ENCODE measurements at places on chromosomes 11 and 22.
A peak's percentile ranks its signal among the peaks of the same experiment; 100 is the strongest.

GRCh38 chr11:8910649-8911026 lies 351 bp upstream of the AKIP1 start:
- DNase-seq: no peak

- DNase-seq: no peak
Measured at GRCh38 chr11:35982061-35982460, 38.2 kb downstream of the LDLRAD3 start.

DNA sequence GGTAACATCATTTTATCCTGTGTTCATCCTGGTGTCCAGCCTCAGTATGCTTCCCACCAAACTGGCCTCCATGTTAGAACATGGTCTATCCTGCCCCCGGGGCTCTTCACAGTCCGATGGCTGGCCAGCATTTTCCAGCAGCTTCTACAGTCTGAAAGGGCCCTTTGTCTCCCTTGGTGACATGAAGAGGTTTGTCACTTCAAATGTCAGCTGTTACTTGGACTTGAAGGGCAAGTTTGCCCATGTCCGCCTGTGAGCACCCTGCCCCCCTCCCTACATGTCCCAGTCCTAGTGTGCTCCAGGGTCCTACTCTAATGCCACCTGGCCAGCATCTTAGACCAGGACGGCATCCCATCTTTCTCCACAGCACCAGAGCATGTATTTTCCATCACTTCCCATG lies 24.7 kb downstream of the PATZ1 start:
- no peak for DNase-seq

DNA sequence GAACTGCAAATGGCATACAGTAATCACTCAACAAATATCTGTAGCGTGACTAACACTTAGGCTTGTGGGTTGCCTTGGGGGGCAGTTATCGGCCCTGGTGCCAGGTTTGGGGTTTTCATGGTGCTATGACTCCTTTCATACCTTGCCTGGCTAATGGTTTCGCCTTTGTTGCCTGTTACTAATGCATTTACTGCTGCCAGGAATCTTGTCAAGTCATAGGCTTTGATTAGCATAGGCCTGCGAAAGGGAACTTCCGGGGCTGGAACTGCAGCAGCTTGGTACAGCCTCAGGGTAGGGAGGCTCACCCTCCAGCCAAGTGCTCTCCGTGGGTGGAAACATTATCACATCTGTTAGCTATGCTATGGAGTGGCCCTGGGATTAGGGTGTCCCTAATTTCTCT lies 13.2 kb downstream of the SLC25A18 start:
- no peak for DNase-seq

DNA sequence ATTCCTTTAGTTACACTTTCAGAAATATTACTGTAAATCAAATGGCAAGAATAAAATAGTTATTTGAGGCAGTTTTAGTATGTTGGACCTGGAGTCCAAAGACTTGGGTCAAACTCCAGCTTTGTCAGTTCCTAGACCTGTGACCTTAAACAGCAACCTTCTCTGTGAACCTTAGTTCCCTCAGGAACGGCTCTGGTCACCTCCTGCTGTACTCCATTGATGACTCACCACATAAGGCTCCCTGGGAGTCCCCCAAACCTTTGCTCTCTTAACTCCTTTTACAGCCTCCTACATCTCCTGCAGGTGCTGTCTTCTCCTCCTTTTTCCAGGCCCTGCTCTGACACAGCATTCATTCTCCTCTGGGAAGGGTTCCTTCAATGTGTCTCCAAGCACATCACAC lies 29.1 kb downstream of the LIMK2 start:
- DNase-seq: no peak

GRCh38 chr11:9016916-9017642 lies 13.3 kb upstream of the NRIP3 start:
- DNase-seq: no peak

DNA sequence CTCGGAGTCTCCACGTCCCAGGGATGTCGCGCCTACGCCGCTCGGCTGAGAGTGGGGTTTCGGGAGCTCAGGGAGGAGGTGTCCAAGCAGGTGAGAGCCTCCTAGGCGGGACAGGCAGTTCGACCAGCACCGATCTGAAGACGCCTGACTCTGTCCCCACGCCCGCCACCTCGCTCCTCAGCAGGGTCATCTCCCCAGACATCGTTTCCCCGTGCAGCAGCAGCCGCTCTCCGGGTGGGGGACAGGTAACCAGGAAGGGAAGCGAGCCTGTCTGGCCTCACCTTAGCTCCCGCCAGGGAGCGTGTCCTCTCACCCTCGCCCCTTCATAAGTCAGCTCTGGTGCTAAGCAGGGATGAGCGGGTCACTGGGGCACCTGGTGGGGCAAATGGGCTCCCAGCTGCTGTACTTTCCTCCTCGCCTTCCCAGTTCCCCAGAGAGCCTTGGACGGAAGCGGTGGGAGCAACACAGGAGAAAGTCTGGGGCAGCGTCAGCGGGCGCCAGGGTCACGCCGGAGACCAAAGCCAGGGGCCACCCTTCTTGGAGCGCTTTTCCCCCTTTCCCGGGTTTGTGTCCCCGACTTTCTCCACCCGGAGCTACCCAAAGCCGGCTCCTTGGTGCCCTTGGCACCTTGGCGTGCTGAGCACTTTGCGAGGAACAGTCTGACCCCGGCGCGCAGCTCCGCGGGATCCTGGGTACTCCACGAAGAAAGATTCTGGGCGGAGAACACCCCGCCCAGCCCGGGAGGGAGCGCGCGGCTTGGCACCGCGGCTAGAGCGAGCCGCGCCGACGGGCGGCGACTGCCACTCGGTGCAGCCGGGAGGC lies 1.6 kb downstream of the SPON1 start:
- DNase-seq: peak; percentile 8

GRCh38 chr11:120881596-120881995 lies 142.3 kb upstream of the TBCEL start:
- no peak for DNase-seq

DNA sequence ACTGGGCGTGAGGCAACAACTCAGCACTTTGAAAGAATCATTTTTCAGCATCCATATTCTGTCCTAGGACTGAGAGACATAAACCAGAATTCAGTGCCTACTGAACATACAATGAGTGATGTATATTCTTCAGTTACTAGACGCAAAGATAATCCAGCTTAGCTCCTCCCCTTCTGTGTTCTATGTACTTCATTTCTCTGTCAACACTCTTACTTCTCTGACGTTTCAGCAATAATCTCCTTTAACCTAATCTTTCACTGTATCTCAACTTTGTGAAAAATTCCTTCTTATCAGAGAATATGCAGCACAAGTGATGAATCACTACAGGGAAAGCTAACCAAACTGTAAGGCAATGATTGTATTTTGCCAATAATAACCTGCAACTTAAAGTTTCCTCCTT lies 2.5 kb upstream of the OR51B5 start:
- no peak for DNase-seq

GRCh38 chr11:130077671-130078070 lies 8.0 kb downstream of the APLP2 start:
- no peak for DNase-seq

- DNase-seq: no peak
Measured at GRCh38 chr11:112634551-112634950, 326.7 kb upstream of the NCAM1 start.

- DNase-seq: no peak
Measured at GRCh38 chr22:28791841-28792490, 8.4 kb downstream of the XBP1 start.

- no peak for DNase-seq
Measured at GRCh38 chr11:118948000-118948399, 8.1 kb upstream of the UPK2 start.

DNA sequence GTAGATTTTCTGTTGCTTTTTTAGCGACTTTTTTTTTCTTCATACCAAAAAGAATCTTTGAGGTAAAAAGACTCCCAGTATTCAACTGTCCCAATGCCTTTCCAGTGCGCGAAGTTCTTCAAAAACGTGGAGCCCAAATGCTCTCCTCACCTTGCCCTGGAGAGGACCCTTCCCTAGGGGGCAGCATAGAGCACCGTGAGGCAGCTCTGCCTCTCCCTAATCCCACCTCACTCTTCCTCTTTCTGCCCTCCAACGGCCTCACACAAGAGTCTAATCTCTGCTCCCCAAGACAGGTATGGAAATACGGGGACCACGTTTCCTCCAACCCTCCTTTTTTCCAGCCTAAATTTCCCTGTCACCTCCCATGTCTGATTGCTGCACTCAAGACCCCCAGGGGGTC lies 117.5 kb upstream of the ALX4 start:
- no peak for DNase-seq

GRCh38 chr11:92717240-92717639 lies 252.2 kb upstream of the MTNR1B start:
- DNase-seq: no peak

GRCh38 chr11:84790849-84791427 lies 836.2 kb downstream of the DLG2 start:
- DNase-seq: no peak

- DNase-seq: no peak
Measured at GRCh38 chr22:49616356-49617231, 211.1 kb downstream of the BRD1 start.

DNA sequence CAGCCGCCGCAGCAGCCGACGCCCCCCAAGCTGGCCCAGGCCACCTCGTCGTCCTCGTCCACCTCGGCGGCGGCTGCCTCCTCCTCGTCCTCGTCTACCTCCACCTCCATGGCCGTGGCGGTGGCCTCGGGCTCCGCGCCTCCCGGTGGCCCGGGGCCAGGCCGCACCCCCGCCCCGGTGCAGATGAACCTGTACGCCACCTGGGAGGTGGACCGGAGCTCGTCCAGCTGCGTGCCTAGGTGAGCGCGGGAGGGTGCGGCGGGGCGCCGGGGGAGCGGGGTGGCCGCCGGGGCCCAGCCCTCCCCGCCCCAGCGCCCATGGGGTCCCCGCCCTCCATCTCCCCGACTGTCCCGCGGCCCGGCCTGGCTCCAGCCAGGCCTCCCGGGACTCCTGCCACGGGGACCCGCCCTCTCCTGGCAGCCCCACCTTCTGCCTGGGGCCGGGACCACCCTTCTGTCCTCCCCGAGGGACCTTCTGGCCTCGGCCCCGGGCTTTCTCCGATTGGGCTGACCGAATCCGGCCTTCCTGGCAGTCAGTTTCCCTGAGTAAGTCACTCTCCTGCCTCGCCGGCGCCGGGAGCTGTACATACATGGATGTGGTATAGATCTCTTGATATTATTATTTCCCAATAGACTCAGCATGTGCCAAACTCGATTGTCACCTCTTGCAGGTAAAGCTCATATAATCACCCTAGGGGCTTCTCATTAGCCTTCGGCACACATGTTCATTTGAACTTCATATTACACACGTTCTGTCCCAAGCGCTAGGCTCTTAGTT lies 720 bp downstream of the PACS1 start:
- peak; percentile 17 for DNase-seq

GRCh38 chr11:98434296-98434695 lies 586.5 kb upstream of the CNTN5 start:
- DNase-seq: no peak

DNA sequence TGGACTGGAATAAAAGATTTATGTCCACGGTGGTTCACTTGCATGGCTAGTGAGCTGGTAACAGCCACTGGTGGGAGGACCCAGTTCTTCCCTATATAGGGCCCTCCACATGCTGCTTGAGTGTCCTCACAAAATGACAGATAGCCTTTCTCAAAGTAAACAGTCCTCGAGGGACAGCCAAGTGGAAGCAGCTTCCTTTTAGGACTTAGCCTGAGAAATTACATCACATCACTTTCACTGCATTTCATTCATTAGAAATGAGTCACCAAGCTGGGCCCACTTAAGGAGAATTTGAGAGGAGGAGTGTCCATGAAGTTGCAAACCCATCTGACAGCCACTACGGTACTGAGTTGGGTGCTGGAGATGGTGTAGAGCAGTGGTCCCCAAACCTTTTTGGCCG lies 7.0 kb downstream of the ISX start:
- no peak for DNase-seq

DNA sequence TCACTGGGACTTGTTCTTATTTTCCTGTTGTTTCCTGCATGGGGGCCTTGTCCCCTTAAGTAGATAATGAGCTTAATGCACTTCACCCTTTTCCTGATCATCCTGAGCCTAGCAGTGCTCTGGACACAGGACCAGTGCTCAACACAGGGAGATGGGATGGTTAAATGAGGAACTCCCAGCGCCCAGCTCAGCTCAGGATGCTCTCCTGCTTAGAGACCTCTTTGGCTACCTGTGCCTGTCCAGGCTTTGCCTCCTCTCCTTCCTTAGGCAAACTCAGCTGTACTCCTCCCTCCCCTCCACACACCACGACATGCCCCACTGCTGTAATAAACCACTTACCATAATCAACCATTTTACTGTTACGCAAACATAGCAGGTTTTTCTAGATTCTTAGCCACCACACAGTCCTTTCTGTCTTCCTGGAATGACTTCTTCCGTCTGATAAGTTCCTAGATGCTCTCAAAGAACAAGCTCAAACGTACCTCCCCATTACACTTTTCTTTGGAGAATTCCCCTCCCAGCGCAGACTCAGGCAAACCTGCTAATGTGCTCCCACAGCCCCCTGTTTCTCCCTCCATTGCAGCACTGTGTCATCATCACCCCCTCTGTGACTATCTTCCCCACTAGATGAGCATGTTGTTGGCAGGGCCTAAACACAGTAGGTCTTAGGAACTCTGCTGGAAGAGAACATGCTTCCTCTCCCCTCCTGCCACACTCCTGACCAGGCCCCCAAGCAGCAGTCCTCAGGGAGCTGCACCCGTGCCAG lies 113.6 kb downstream of the MICAL2 start:
- DNase-seq: no peak

- no peak for DNase-seq
Measured at GRCh38 chr22:47062126-47062525, 299.7 kb downstream of the TBC1D22A start.

GRCh38 chr11:75768909-75769771 lies 562 bp downstream of the DGAT2 start:
- no peak for DNase-seq

GRCh38 chr22:37771081-37771480 lies 36.7 kb upstream of the GCAT start:
- no peak for DNase-seq

- DNase-seq: no peak
Measured at GRCh38 chr22:38881997-38882879, 10.2 kb upstream of the CBX6 start.

- no peak for DNase-seq
Measured at GRCh38 chr22:49266561-49267519, 560.8 kb downstream of the BRD1 start.

- no peak for DNase-seq
Measured at GRCh38 chr11:102414559-102414958, 38.0 kb downstream of the TMEM123 start.

GRCh38 chr11:114183044-114183511 lies 113.1 kb upstream of the NNMT start:
- peak; percentile 49 for DNase-seq

DNA sequence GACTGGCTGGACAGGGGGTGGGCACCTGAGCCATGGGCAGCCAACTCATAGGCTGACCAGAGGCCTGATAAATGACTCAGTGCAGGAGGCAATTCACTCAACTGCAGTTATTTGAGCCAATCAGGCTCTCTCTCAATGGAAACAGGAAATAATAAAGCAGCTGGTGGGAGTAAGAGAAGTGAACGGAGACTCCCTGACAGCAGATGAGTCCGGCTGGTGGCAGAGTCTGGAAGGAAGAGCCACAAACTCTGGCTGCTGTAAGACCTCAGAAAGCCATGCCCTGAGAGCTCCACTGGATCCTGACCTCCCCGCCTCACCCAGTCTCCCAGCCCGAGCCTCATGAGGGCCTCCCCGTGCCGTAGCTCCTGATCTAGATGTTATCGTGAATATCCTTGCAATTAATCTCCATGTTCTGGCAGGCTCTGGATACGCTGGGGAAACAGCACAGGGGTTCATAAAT lies 69.8 kb downstream of the TRIM29 start:
- DNase-seq: no peak

- DNase-seq: no peak
Measured at GRCh38 chr11:108135845-108136544, 14.6 kb downstream of the ACAT1 start.

- DNase-seq: no peak
Measured at GRCh38 chr11:28176351-28176750, 68.2 kb downstream of the METTL15 start.
